ENCODE measurements at places on chromosomes 1 and 21.

- DNase-seq, result no peak
Measured at GRCh38 chr1:29970747-29971325, 734.5 kb downstream of the PTPRU start.

- no peak for DNase-seq
Measured at GRCh38 chr1:15262706-15263105, 15.7 kb downstream of the FHAD1 start.

DNA sequence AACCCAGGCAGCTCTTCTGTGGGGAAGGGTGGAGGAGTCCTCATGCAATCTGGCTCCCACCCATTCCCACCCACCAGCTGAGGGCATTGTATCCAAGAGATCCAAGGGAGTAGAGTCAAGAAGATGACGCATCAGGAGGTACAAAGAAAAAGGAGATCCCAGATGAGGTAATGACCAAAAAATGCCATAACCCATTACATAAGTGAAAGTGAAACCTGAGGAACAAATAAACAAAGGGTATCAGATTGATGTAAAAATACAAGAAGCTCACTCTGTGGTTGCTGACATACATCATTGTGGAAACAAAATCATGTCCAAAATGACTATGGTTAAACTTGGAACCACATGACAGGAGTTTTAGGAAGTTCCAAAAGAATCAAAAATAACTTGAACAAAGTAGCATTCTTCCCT, 42.5 kb downstream of the CCN1 start:
- no peak for DNase-seq

DNA sequence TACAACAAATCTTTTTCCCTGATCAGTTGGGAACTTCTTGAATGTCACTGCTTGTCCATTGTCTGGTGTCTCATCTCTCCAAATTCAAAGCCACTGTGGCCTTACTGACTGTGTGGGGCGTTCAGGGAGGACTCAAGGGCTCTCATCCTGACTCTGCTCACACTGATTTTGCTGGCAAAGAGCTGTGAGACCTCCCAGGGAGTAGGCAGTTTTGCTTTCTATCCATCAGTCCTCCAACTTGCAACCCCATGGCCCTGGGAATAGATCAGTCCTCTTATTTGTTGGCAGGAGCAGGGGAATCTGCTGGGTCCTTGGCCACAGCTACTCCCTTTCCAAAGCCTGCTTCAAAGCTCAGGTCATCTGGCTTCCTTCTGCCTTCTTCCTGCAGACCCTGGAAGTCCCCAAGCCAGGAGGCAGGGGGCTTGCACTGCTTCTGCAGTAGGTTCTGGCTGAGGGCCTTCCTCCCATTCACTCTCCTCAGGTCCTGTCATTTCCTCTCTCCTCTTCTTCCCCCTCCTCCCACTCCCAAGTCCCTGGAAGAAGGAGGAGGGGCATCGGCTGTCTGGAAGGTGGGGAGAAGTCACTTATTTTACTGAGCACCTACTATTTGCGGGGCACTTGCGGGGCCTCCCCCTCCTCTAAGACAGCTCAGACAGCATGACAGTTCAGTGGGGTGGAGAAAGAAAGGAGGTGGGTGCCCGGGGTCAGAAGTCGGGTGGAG, 876 bp upstream of the NAV1 start:
- no peak for DNase-seq

DNA sequence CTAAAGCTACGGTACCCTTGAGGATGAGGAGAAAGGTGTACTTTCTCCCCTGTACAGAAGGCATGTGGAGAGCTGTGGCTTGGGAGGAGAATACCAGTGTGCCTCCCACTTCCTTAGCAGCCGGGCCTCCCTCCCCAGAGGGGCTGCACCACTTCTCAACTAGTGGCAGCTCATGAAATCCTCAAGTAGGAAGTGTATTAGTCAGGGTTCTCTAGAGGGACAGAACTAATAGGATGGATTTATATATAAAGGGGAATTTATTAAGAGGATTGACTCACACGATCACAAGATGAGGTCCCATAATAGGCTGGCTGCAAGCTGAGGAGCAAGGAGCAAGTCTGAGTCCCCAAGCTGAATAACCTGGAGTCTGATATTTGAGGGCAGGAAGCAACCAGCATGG, 53.1 kb upstream of the PPP2R5A start:
- no peak for DNase-seq

- peak; percentile 18 for DNase-seq
Measured at GRCh38 chr1:116374353-116375147, 1.5 kb downstream of the ATP1A1 start.

GRCh38 chr1:55289042-55289441, 73.9 kb upstream of the USP24 start:
- DNase-seq, result no peak

DNA sequence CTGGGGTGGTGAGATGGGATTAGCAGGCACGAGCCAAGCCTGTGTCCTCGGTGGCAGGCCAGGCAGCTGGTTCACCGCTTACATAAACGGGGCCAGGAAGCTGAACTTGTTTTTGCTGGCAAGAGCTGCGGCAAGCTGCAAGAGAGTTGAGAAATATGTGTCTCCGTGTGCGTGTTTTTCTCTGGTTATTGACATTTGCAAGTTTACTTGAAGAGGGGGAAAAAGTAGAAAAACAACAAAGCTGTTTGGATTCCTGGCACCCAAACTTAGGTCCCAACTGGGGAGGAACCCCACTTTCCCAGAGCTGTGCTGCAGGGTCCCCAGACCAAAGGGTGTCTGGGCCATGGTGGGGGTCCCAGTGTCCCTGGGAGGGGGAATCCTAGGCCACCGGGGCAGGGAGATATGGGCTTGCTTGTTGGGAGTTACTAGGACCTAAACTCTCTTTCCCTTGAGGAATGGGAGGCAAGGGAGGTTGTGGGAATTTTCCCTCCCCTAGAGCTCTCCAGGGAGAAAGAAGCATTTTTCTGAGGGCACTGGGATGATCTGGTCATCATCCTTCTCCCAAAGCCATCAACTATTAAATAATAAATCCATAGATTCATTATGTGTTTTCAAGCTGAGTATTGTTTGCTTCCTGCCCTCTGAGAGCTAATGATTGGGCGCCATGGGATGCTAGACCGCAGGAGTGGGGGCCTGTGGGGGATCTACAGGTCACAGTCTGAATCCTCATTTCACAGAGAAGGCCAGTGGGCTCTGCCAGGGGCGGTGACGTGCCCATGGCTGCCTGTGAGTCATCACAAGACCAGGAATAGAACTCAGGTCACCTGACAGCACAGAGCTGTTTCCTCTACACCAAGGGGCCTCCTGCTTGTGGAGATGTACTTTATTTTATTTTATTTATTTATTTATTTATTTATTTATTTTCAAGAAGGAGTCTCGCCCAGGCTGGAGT, 14.8 kb downstream of the IL6R start:
- peak; percentile 56 for DNase-seq

GRCh38 chr1:163090321-163090945, 21.3 kb downstream of the RGS4 start:
- no peak for DNase-seq

DNA sequence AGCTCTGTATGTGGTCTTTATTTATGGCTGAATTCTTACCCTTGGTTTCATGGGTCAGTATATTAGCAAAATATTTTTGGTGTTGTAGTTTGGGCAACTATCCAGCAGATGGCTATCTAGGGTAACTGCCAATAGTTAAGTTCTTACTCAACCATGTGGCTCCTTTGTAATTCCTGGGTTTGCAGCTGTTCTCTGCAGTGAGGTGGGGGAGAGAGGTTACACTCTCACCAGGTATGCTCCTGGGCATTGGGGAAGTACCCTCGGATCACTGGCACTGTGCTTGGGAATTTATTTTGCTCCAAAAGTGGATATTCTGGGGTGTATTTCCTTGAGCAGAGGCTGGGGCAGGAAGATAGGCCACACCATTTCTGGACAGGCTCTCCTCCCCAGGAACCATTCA, 436.7 kb upstream of the TMPRSS15 start:
- no peak for DNase-seq

DNA sequence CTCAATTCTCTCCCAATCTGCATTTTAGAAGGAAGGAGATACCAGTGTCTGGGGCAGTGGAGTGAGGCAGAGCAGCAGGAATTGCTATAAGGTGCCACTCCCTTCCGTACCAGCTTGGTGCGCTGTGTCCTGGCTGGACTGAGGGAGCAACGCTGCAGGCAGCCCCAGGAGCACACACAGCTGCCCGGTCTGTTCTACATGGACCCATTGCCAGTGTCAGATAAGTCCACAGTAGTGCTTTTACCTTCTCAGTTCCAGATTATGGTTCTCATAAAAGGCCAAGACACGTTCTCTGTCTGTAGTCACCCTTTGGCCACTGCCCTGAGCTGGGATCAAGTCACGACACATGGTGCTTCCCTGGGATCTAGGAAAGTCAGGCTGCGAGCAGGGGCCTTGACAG, 44.1 kb upstream of the BARHL2 start:
- DNase-seq, result no peak

DNA sequence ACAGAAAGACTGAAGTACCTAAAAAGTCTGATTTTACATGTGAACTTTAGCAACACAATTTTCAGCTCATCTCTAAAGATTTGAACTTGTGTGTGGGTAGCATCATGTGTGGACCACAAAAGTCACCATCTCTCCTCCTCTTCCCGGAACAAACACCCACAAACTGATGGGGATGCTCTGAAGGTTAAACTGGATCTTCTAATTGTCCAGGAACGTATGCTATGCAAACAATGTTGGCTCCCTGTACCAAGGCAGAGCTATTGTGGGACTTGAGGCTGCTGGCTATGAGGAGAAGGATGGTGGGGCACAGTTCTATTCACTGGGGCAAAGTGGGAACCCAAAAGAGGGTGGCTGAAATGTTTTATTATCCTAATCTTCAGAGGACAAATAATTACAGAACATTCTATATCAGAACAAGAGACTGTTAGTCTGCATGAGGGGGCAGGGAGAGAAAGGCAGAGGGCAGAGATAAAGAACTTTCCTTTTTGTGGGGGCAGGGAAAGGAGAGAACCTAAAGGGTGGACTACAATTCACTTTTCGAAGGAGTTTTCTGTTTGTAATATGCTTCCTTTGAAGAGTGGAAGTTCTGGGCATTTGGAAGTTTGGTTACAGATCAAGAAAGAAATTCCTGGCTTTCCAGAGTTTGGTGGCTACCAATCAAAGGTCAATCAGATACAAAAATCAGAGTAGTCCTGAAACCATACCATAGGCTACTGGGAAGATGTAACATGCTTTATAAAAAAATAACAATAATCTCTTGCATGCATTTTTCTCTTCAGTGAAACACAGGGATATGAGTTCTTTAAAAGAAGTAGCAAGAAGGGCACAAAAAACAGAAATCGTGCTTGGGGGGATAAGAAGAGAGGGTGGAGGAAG, 62.9 kb downstream of the GADD45A start:
- no peak for DNase-seq

- no peak for DNase-seq
Measured at GRCh38 chr1:15876357-15877055, 29.0 kb downstream of the SPEN start.

DNA sequence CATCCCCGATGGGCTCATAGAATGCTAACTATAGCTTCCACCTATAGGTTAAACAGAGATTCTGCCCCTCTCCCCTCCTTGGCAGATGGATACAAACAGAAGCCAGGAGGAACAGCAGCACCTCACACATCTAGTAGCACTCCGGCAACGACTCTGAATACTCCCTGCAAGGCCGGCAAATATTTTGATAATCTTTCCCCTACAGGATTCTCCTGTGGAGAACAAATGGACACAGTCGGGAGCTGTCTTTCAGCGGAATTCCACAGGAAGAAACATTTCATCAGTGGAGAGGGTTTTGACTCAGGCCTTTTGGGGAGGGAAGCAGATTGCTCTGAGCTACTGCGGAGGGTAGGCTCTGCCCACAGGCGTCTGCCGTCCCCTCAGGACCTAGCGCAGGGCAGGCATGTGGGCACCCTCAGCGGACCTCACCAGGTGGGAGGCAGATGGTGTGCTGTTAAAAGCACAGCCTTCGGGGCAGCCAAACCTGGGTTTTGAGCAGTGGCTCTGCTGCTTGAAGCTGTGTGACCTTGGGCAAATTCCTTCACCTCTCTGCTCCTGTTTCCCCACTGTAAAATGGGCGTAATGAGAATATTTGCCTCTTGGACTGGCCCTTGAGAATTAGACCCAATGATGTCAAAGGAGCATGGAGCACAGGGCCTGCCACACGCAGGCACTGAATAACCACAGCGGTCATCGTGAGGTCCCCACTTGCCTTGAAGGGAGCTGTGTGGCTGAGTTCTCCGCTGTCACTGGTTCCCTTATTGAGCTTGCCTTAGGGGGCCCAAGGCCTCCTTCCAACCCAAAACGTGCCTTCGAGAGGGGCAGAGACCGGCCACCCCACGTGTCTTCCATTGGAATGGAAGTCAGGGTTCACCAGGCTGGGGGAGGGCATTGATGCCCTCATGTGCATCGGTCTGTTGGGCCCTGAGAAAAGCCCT, 19.2 kb upstream of the BCAR3 start:
- no peak for DNase-seq

GRCh38 chr1:219374636-219375035, 201.0 kb downstream of the LYPLAL1 start:
- no peak for DNase-seq

DNA sequence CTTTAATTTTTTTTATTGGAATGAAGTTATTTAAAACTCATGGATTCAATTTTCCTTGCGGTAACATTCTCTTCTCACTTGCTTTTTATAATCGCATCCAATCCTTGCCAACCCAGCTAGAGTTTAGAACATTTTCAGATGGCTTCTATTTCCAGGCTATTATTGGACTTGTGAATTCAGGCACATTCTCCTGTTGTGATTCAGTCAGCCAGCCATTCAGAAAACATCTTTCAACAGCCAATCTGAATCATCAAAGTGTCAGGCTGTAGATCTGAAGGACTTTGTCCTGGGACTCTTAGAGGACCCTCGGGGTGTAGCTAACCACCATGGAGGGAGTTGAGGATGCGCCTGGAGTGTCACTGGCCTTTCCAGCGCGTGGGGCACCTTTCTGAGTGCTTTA, 92.4 kb downstream of the PRDM2 start:
- DNase-seq, result no peak

GRCh38 chr1:67586596-67586995, 98.4 kb upstream of the GADD45A start:
- DNase-seq, result no peak

DNA sequence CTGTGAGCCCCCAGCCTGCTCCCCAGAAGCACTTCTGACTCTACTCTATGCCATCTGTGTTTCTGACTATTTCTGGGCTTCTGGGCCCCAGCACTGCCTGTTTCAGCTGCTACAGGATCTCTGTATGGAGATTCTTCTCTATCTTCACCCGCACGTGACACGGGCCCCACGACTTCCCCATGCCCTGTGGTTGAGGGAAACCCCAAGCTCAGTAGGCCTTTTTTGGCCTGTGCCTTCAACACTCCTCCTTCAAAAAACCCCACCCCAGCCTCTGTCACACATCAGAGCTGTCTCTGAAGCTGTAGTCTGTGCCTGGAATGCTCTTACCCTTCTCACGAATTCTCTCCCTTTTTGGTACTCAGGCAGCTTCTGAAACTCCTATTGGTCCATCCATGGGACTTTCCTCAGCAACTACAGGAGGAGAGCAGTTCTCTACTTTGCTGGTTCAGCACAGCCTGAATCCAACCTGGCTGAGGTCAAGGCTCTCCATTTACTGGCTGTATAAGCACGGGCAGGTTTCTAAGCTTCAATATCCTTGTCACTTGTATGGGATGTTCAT, 2.0 kb upstream of the NID1 start:
- peak; percentile 44 for DNase-seq

- no peak for DNase-seq
Measured at GRCh38 chr1:72485801-72486200, 203.5 kb upstream of the NEGR1 start.

Measured in T follicular helper cell (primary cell).